ENCODE measurements at places on chromosomes 2 and 18. TPM values are rescaled to one million over a fixed set of nuclear protein-coding genes. Genes with fewer than 3 reads are reported as not detected.

Gene MGAT4A
- 5.1 TPM for total RNA-seq

Gene HOXD12
- total RNA-seq, result not detected

Gene ZSWIM2
- not detected for total RNA-seq

Gene CCDC74B
- 1.8 TPM for total RNA-seq

Gene KCNS3
- total RNA-seq, result 57.1 TPM

Gene TLX2
- total RNA-seq, result not detected

Gene RUFY4
- not detected for total RNA-seq

Gene MSTN
- total RNA-seq, result 0.15 TPM

Gene C2orf80
- total RNA-seq, result not detected

Gene DYSF
- total RNA-seq, result 0.34 TPM

Gene SLC40A1
- 0.36 TPM for total RNA-seq

Gene IL1F10
- total RNA-seq, result not detected

Gene MFSD2B
- under 0.01 TPM for total RNA-seq

Gene PRR30
- not detected for total RNA-seq

Gene GALR1
- total RNA-seq, result not detected

Gene STAT4
- total RNA-seq, result 0.73 TPM

Gene PKP4
- 31.3 TPM for total RNA-seq

Gene ESPNL
- total RNA-seq, result not detected

Gene HOXD13
- not detected for total RNA-seq

Gene ABCB11
- not detected for total RNA-seq

Gene ANKRD62
- total RNA-seq, result not detected

Gene SLC19A3
- total RNA-seq, result 7.9 TPM

Gene STEAP3
- total RNA-seq, result 3.6 TPM

Gene UBE2F
- total RNA-seq, result 57.1 TPM

Gene ORC2
- total RNA-seq, result 15.0 TPM

Gene KCNIP3
- 168 TPM for total RNA-seq

Gene IL1B
- not detected for total RNA-seq

Gene DNAH6
- total RNA-seq, result under 0.01 TPM

Gene TUBA3E
- not detected for total RNA-seq

Gene TMEM163
- total RNA-seq, result not detected

Gene EVX2
- not detected for total RNA-seq

Gene ZNF512
- total RNA-seq, result 29.3 TPM

Gene PKDCC
- total RNA-seq, result 30.2 TPM

Gene CD207
- total RNA-seq, result not detected

Gene LCT
- total RNA-seq, result under 0.01 TPM

Gene MCM6
- 24.2 TPM for total RNA-seq

Gene HOXD1
- not detected for total RNA-seq

Gene FAM237A
- total RNA-seq, result not detected

Gene HMSD
- 0.33 TPM for total RNA-seq

Gene STPG4
- 0.36 TPM for total RNA-seq

Gene SCN7A
- not detected for total RNA-seq

Gene REG1B
- total RNA-seq, result not detected

Gene ZNF514
- 21.4 TPM for total RNA-seq

Gene C2orf72
- total RNA-seq, result 0.46 TPM

Gene KLHL41
- total RNA-seq, result 4.5 TPM

Gene PLEKHH2
- total RNA-seq, result 6.3 TPM

Gene HK2
- total RNA-seq, result 54.1 TPM

Gene ZFAND2B
- total RNA-seq, result 13.7 TPM
